CD4-positive, alpha-beta T cell treated with Interleukin-17A for 1 hour (primary cell): ENCODE measurements at places on chromosomes 5 and 9.

- no peak for DNase-seq
Measured at GRCh38 chr9:117403403-117403811, 11.4 kb downstream of the ASTN2 start.

- no peak for DNase-seq
Measured at GRCh38 chr5:94777056-94777880, 158.8 kb downstream of the SLF1 start.

DNA sequence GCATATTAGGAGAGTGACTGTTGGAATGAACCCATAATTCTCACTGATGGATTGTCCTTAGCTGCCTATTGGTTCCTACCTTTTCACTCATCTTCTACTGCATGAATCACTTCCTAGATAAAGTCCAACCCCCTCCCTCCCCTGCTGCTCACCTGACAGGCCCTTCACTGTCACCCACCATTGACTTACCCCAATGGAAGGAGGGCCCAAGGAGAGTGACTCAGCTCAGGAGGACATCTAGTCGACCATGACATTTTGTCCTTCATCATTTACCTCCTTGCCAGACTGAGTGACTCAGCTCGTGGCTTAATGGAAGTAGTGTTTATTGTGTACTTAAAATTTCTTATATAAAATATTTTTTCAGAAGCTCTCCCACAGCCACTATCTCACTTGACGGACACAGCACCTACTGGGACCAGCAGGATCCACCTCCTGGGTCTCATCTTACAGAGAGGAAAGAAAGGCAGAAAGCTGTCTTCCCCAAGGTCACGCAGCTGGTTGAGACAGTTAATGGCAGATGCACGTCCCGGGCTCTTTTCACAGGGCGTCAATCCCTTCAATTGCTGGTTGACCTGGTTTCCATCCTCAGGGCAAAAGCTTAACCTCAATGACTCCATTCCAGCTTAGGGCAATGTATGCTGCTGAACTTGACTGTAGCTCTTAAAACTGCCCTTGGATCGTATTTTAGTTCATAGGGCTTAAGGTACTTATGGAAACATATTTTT is 142.3 kb downstream of the MARCHF11 start:
- DNase-seq: no peak

DNA sequence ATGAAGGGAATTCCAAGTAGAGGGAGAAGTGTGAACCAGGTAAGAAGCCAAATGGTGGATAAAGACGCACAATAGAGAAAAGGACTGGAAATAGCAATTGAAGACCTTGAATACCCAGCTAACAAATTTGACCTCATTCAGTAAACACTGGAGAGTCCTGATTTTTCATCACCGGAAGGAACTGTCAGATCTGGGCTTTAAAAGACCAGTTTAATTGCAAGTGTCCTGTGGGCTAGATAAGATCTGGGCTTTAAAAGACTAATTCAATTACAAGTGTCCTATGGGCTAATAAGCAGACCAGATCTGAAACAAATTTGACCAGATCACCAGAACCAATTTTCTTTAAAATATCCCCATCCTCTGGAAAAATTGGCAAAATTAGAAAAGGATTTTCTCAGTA is 380.0 kb downstream of the ACTL7B start:
- DNase-seq: no peak

DNA sequence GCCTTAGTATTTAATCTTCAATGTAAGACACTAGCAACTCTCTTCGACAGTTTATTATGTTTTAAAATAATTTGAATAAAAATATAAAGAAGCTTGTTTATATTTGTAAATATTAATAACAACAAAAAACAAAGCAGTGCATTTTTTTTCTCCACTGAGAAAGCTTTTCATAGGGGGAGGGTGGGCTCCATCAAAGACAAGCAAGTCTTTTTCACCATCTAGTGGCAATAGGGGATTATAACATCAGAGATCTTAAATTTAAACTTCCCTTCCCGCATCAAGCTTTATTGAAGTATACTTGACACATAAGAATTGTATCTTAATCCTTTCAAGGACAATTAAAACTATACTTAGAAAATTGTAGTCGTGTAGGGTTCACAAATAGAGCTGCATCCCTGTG is 9.3 kb upstream of the OR13F1 start:
- no peak for DNase-seq

GRCh38 chr9:3434594-3434993 is 91.2 kb downstream of the RFX3 start:
- peak; percentile 3 for DNase-seq

DNA sequence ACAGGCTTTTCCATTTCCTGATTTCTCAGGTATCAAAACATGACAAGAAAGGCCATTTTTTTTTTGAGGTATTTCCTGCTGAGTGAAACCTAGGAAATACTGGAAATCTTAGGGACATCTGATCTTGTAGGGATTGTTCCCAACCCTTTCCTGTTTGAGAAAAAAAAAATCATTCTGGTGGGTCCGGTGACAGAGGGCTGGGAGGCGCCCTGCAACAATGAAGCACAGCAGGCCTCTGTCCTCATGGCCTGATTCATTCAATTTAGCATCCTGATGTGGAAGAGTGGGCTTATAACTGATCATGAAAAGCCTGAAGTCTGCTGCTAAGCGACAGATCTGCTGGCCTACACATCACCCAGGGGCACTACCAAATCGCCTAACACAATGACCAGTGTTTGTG is 3.0 kb upstream of the C9orf153 start:
- no peak for DNase-seq

GRCh38 chr5:89613222-89613956 is 730.4 kb upstream of the MEF2C start:
- DNase-seq: no peak

- no peak for DNase-seq
Measured at GRCh38 chr5:120683580-120683979, 219.5 kb downstream of the PRR16 start.

DNA sequence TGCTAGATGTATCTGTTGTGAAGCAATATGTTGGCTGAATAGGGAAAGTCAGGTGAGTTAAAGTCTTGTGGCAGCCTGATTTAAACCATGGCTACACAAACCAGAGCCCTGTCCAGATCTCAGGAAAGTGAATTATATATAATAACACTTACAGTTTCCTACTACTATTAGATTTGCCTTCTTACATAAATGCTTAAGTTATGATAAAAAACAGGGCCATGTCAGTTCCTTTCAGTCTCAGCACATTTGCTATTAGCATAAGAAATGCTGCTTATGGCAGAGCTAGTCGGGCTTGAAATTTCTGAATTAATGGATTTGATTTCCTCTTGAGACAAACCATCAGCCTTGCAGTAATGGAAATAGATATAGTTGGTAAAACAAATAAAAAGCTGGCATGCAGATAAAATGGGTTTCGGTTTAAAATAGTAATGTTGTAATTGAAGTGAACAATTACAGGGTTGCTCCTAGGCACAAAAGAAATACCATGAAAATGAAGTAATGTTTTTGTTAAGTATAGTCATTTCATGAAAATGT is 664.2 kb upstream of the ZNF608 start:
- DNase-seq: no peak

- no peak for DNase-seq
Measured at GRCh38 chr9:100774962-100775361, 197.1 kb downstream of the CAVIN4 start.

DNA sequence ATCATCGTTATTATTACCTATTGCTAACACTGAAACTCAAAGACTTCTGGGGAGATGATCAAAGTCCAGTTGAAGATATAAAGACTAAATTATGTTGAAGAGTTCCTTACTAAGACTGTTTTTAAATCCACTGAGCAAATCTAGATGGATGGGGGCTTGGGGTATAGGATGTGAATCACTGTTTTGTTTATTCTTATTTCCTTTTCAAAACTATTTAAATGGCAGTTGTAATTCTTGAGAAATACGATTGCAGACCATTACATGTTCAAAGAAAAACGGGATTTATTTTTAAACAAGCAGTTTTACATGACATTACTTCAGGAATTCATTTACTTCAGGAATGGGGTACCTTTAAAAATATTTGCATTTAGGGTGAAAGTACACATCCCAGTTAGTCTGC is 4.3 kb downstream of the RASGRF2 start:
- DNase-seq: no peak

DNA sequence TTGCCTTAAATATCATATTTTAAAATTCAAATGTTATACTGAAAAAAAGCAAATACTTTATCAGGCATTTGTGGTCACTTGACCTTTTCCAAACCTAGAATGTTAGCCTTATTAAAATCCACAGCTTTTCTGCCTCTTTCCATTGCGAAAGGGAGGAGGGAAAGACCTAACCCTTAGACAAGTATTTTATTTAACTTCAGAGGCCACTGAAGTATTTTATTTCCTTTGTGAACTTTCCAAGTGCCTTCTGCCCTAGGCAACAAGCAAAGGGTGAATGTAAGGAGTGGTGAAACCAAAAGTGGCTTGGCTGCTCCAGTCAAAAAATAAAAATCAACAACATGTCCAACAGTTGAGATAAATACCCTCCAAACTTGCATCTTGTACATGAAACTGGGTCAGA is 376.1 kb downstream of the EFNA5 start:
- DNase-seq: no peak

DNA sequence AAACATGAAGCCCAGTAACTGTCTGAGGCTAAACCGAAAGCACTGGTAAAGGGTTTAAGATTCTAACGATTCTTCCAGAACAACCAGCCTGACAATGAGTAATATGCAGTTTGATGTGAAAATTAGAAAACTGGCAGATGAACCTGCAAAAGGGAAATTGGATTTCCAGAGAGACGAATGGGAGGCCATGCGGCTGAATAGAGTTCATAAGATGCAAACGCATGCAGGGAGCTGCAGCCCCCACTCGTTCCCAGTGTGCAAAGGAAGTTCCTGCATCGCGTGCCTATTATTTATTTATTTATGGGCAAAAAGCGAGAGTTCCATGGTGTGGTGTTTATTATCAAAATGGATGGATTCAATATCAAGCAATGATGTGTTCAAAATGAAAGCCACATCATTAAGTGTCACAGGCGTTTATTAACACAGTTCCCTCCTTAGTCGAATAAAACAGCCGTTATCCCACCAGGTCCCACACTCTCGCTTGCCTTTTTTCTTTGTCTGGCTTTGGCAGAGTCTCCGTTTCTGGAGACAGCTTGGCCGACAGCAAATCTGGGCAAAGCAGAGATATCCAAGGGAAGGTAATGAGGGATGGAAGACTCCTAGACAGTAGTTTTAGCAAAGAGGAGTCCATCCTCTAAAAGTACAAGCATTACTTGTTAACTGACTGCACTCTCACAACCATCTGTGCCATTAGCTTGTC is 451.4 kb downstream of the KDM4C start:
- DNase-seq: no peak

DNA sequence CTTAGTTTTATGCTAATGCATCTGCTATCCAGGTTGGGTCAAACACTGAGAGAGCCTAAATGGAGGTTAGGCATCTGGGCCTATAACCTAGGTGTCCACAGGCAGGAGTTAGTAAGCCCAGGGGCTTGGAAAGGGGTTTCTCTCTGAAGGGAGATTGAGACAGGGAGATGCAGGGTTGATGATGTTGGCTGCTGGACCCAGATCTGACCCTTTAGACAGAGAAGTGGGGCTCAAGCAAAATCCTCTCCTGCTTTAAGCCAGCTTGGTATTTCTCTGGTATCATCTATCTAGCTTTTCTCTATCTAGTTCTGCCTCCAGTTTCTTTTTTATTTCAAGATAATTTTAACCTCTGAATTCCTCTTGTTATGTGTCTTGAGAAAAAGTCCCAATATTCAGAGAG is 18.3 kb upstream of the ANKRD55 start:
- DNase-seq: no peak

GRCh38 chr9:135661816-135662560 is 1.1 kb upstream of the LCN9 start:
- DNase-seq: no peak

DNA sequence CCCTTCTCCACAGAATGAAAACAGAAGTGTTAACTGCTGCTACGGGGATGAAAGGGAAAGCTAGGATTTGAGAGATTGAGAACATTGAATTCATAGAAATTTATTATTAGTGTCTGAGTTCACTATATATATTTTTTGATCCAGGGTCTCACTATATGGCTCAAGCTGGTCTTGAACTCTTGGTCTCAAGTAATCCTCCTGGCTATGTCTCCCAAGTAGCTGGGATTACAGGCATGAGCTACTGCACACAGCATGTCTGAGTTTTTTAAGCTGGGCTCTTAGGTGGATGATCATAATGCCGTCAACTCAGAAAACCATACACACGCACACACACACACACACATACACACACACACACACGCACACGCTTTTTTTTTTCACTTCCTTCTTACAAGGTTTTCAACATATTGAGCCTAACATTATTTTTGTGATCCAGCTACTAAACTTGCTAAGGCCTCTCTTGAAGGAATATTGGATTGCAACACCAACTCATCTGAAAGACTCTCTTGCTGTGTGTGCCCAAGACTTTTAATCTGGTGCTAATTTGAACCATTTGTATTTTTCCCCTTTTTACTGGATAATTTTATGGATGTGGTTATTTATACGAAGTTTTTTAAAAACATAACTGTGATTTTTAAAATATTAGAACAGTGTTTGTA is 1045.4 kb downstream of the DTWD2 start:
- DNase-seq: no peak

- DNase-seq: no peak
Measured at GRCh38 chr5:177176175-177176711, 42.7 kb downstream of the NSD1 start.

DNA sequence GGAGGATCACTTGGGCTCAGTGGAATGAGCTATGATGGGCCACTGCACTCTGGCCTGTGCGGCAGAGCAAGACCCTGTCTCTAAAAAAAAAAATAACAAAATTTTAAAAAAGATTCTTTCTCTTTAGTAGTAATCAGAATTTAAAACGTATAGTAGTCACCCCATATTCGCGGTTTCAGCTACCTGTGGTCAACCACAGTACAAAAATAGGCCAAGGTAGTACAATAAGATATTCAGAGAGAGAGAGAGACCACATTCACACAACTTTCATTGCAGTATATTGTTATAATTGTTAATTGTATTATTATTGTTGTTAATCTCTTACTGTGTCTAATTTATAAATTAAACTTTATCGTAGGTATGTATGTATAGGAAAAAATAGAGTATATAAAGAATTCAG is 18.7 kb downstream of the INIP start:
- peak; percentile 18 for DNase-seq

- no peak for DNase-seq
Measured at GRCh38 chr9:116951588-116952435, 264.7 kb downstream of the TRIM32 start.

- DNase-seq: no peak
Measured at GRCh38 chr5:157076558-157076957, 17.6 kb upstream of the HAVCR1 start.

DNA sequence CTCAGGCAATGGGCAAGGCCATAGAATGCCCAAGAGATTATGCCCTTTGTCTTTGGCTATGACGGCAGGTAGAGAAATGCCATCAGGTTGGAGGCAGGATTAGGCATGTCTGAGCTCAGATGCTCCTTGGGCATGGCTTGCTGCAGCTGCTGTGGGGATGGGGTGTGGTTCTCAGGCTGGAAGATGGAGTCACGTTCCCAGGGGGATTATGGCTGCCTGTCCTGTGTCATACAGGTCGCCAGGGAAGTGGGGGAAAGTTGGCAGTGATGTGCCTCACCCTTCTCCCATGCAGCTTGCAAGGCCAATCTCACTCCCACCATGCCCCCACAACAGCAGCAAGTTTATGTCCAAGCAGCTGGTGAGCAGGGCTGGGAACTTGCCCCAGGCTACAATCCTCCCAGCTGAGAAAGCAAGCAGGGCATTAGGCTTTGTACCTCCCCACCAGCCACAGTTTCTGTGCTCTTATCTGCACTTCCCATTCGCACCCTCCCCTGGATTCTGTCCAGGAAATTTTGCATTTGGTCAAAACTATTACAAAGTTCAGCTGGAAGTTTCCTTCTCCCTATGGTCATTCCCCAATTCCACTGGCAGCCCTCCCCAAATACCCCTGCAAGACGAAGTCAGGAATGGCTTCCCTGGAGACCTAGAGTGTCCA is 1788.0 kb upstream of the NUDT12 start:
- no peak for DNase-seq

- no peak for DNase-seq
Measured at GRCh38 chr5:103582364-103582763, 19.8 kb upstream of the NUDT12 start.
